ENCODE measurements at places on chromosomes 12 and 14.

- H3K36me3 ChIP-seq: no peaks in the 10 kb centered on the region
- no peak overlapping the region for H3K4me3 ChIP-seq
- no peaks in the 10 kb centered on the region for H3K27me3 ChIP-seq
- DNase-seq: no peak
Measured at GRCh38 chr12:92533280-92533890, 169.4 kb upstream of the PLEKHG7 start.

GRCh38 chr14:95193081-95193480, 35.8 kb upstream of the DICER1 start:
- H3K4me3 ChIP-seq: no peak overlapping the region
- H3K36me3 ChIP-seq: no peaks in the 10 kb centered on the region
- H3K27me3 ChIP-seq: no peaks in the 10 kb centered on the region

DNA sequence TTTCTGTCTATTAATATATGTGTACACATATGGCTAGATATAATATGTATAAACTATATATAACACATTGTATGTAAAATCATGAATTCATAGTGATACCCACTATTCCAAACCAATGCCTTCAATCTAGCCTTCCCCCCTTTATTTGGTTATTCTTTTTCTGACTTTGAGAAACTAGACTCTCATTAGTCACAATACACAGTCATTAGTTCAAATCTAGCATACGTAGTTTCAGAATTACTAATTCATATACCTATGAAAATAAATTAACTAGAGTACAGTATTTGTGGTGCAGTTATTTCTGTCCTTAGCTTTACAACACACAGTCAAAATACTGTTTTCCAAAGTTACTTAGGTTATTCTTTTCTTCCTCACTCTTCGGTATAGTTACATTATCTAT, 268.2 kb downstream of the DPF3 start:
- H3K27ac ChIP-seq: no peak overlapping the region
- no peaks in the 10 kb centered on the region for H3K27me3 ChIP-seq
- no peak for DNase-seq

- peak within 1 kb of the TSS; percentile 29 for H3K27ac ChIP-seq
- peaks cover 80% of the 10 kb centered on the region for H3K4me1 ChIP-seq
- no peaks in the 10 kb centered on the region for H3K27me3 ChIP-seq
- H3K4me3 ChIP-seq: peak within 1 kb of the TSS; percentile 61
- peaks cover 5% of the 10 kb centered on the region for H3K36me3 ChIP-seq
Measured at GRCh38 chr14:104689109-104689880, at the start of gene INF2. Gene INF2 (plus strand): TSS chr14:104689618. CDS start chr14:104701366, 11,748 bp downstream.

GRCh38 chr12:64081008-64081404, 141.1 kb downstream of the KICS2 start:
- no peaks in the 10 kb centered on the region for H3K4me1 ChIP-seq
- no peak overlapping the region for H3K27ac ChIP-seq
- no peaks in the 10 kb centered on the region for H3K27me3 ChIP-seq
- no peak for DNase-seq
- no peaks in the 10 kb centered on the region for H3K36me3 ChIP-seq
- no peak overlapping the region for H3K4me3 ChIP-seq

GRCh38 chr14:87878959-87879358, 114.0 kb downstream of the GALC start:
- no peak overlapping the region for H3K27ac ChIP-seq
- H3K27me3 ChIP-seq: no peaks in the 10 kb centered on the region
- DNase-seq: no peak
- H3K4me3 ChIP-seq: no peak overlapping the region
- no peaks in the 10 kb centered on the region for H3K36me3 ChIP-seq
- no peaks in the 10 kb centered on the region for H3K4me1 ChIP-seq

- no peaks in the 10 kb centered on the region for H3K36me3 ChIP-seq
- no peak overlapping the region for H3K4me3 ChIP-seq
- DNase-seq: no peak
Measured at GRCh38 chr12:95882080-95882479, 23.3 kb downstream of the SNRPF start.

GRCh38 chr14:104689881-104690711, 678 bp downstream of the INF2 start:
- H3K4me1 ChIP-seq: peaks cover 85% of the 10 kb centered on the region
- H3K4me3 ChIP-seq: peak overlapping the region; percentile 61
- DNase-seq: no peak

GRCh38 chr12:88237954-88238353, 95.8 kb downstream of the TMTC3 start:
- no peaks in the 10 kb centered on the region for H3K4me1 ChIP-seq
- H3K4me3 ChIP-seq: no peak overlapping the region
- no peaks in the 10 kb centered on the region for H3K36me3 ChIP-seq
- DNase-seq: no peak

DNA sequence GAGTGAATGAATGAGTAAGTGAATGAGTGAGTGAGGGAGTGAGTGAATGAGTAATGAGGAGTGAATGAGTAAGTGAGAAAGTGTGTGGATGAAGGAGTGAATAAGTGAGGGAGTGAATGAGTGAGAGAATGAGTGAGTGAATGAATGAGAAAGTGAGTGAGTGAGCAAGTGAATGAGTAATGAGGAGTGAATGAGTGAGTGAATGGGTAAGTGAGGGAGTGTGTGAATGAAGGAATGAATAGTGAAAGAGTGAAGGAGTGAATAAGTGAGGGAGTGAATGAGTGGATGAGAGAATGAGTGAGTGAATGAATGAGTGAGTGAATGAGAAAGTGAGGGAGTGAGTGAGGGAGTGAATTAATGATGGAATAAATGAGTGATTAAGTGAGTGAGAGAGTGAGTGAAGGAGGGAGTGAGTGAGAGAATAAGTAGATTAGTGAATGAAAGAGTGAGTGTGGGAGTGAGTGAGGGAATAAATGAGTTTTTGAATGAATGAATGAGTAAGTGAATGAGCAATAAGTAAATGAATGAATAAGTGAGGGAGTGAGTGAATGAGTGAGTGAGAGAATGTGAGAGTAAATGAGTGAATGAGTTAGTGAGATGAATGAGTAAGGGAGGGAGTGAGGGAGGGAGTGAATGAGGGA, 364.5 kb downstream of the ADGRD1 start:
- no peaks in the 10 kb centered on the region for H3K36me3 ChIP-seq
- H3K27me3 ChIP-seq: no peaks in the 10 kb centered on the region
- H3K4me3 ChIP-seq: no peak overlapping the region
- no peak for DNase-seq

- H3K4me1 ChIP-seq: peaks cover 56% of the 10 kb centered on the region
- peak overlapping the region; percentile 99 for H3K27ac ChIP-seq
- peaks cover 11% of the 10 kb centered on the region for H3K36me3 ChIP-seq
- no peaks in the 10 kb centered on the region for H3K27me3 ChIP-seq
Measured at GRCh38 chr14:35122696-35123387, 490 bp downstream of the PRORP start.

- H3K4me3 ChIP-seq: no peak overlapping the region
- H3K4me1 ChIP-seq: no peaks in the 10 kb centered on the region
- H3K27me3 ChIP-seq: no peaks in the 10 kb centered on the region
- H3K36me3 ChIP-seq: no peaks in the 10 kb centered on the region
Measured at GRCh38 chr14:34650786-34651584, 21.0 kb upstream of the SNX6 start.

DNA sequence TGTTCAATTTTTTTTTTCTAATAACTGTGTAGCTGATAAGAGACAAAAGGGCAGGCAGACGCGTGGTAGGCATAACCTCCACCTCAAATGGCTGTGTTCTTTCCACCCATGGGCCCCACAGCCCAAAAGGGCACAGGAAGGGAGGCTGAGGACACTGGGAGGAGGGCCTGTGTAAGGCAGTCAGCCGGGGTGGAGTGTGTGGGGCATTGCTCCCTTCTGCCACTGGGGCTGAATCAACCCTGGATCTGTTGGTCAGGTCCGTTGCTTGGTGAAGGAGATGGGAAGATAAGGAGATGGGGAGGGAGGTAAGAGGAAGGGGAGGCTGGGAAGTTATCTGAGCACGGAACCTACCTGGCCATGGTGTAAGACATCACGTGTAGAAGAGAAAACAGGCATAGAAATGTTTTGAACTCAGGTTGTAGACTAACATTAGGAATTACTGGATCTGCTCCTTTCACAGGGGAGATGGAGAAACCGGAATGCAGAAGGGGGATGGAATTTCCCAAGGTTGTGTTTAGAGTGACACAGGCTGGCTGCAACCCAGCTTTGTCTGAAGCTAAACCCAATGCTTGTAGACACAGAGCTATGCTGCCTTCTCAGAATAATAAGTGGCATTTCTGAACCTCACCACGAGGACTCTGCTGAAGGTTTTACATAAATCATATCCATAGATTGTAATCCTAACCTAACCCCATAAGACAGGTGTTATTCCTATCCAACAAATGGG, 138.5 kb upstream of the NOS1 start:
- H3K27me3 ChIP-seq: no peaks in the 10 kb centered on the region
- no peaks in the 10 kb centered on the region for H3K4me1 ChIP-seq
- no peaks in the 10 kb centered on the region for H3K36me3 ChIP-seq
- no peak overlapping the region for H3K27ac ChIP-seq

DNA sequence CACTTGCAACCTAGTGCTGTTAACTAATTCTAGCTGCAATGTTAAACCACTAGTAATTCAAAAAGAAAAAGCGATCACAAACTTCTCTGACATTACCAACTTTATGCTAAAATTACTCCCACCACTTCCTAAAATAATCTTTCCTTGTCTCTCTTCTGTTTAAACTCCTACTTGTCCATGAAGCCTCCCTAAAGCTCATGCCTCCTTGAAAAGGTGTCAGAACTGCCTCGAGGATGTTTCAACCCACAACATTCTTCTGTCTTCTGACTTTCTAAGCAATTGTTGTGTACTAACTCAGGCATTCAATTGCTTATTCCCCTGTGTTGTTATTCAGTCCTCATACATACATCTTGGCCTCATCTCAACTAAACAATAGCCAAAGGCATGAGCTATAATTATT, 5.9 kb downstream of the GNPTAB start:
- H3K36me3 ChIP-seq: no peaks in the 10 kb centered on the region
- H3K27ac ChIP-seq: no peak overlapping the region
- peaks cover 55% of the 10 kb centered on the region for H3K4me1 ChIP-seq
- no peak for DNase-seq
- no peaks in the 10 kb centered on the region for H3K27me3 ChIP-seq

- H3K27me3 ChIP-seq: no peaks in the 10 kb centered on the region
- H3K36me3 ChIP-seq: peaks cover 34% of the 10 kb centered on the region
- H3K4me1 ChIP-seq: peaks cover 5% of the 10 kb centered on the region
- no peak for DNase-seq
- no peak overlapping the region for H3K27ac ChIP-seq
Measured at GRCh38 chr14:90319173-90319572, 12.6 kb downstream of the NRDE2 start.

DNA sequence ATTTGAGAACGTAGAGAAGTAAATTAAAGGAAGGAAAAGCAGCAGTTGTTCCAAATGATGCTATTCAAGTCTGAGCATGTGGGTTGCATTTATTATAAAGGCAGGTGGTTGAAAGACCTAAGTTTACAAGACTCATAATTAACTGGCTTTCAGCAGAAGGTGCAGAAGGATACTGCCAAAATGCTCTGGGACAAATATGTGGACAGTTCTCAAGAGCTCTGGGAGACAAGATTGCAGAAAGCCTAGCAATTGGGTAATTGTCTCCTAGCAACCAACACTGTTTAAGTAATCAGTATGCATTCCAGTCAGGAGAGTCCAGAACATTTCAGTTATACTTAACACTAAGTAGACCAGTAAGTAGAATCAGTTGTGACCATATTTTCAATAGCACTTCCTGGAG, 131.5 kb downstream of the GPR135 start:
- H3K4me1 ChIP-seq: no peaks in the 10 kb centered on the region
- no peak overlapping the region for H3K27ac ChIP-seq
- peaks cover 19% of the 10 kb centered on the region for H3K36me3 ChIP-seq
- no peak for DNase-seq

GRCh38 chr14:63893701-63894458, 41.1 kb downstream of the SYNE2 start:
- no peak overlapping the region for H3K27ac ChIP-seq
- H3K4me1 ChIP-seq: no peaks in the 10 kb centered on the region
- H3K4me3 ChIP-seq: no peak overlapping the region
- H3K36me3 ChIP-seq: no peaks in the 10 kb centered on the region
- H3K27me3 ChIP-seq: no peaks in the 10 kb centered on the region

GRCh38 chr12:69758105-69758504, 19.4 kb downstream of the RAB3IP start:
- no peak overlapping the region for H3K4me3 ChIP-seq
- no peak for DNase-seq
- peaks cover 23% of the 10 kb centered on the region for H3K36me3 ChIP-seq
- no peak overlapping the region for H3K27ac ChIP-seq
- H3K4me1 ChIP-seq: no peaks in the 10 kb centered on the region
- H3K27me3 ChIP-seq: no peaks in the 10 kb centered on the region

DNA sequence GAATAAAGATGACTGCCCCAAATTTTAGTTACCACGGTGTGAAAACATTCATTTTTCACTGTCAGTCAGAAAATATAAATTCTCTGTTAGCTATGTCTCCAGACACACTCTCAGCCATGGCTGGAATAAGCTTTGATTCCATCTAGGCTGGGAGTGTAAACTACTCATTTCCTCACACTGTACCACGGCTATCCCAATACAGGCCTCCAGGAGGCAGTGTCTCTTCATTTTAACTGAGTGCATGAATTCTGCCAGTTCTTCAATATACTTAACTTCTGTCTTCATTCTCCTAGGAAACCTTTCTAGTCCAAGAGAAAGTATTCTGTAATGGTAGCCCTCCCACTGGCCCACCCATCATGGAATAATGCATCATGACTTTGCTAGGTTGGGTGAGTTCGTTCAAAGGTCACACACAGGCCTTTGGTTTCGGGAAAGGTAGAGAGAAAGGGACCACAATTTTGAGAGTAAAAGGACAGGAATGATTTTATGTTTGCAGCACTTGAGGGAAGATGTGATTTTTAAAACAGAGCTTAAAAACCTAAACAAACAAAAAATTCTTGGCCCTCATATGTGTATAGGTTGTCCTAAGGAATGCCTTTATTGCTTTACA, 381.1 kb downstream of the SEC23A start:
- H3K27ac ChIP-seq: no peak overlapping the region
- H3K4me1 ChIP-seq: no peaks in the 10 kb centered on the region
- H3K27me3 ChIP-seq: no peaks in the 10 kb centered on the region
- no peaks in the 10 kb centered on the region for H3K36me3 ChIP-seq
- H3K4me3 ChIP-seq: no peak overlapping the region

DNA sequence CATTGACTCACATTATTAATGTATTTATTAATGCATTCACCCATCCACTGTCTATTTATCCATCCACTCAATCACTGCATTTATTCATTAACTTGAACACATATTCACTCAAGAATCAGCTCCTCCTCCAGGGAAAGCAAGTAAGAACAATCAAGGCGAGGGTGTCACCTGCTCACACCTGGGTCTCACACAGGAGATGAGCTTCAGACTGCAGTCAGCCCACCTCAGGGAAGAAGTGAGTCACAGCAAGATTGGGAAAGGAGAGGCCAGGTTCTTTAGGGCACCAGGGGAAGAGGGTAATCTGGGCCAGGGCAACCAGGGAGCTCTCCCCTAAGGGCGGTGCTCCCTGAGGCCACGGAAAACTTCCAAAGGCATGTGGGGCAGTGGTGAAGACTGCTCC, 367.3 kb downstream of the BCL11B start:
- H3K36me3 ChIP-seq: no peaks in the 10 kb centered on the region
- H3K4me3 ChIP-seq: no peak overlapping the region
- no peaks in the 10 kb centered on the region for H3K27me3 ChIP-seq
- no peaks in the 10 kb centered on the region for H3K4me1 ChIP-seq

DNA sequence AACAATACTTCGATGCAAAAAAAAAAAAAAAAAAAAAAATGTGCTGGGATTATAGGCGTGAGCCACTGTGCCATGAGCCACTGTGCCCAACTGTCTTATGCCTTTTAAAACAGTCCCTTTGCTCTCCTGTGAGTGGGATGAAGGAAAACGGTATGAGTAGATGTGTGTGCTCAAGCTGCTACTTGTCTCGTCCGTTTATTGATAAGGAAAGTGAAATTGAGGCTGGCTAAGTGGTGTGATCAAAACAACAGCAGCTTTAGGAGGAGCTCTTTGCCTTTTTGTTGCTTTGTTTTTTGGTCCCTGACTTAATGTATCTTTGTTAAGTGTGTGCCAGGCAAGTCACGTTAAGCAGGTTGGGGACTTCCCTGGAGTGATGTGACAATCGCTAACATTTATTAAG, 275.9 kb downstream of the TMEM132C start:
- H3K27ac ChIP-seq: no peak overlapping the region
- H3K4me3 ChIP-seq: no peak overlapping the region
- no peak for DNase-seq
- H3K4me1 ChIP-seq: no peaks in the 10 kb centered on the region

Data from CD4-positive, alpha-beta T cell (primary cell).